NCI-H2081 treated with DMSO at 0.1 percent for 48 hours (cell line): ENCODE measurements at places on chromosomes 1 and 21.
A peak's percentile ranks its signal among the peaks of the same experiment; 100 is the strongest.

- no peak for DNase-seq
Measured at GRCh38 chr21:35257413-35257812, 208.3 kb upstream of the RUNX1 start.

DNA sequence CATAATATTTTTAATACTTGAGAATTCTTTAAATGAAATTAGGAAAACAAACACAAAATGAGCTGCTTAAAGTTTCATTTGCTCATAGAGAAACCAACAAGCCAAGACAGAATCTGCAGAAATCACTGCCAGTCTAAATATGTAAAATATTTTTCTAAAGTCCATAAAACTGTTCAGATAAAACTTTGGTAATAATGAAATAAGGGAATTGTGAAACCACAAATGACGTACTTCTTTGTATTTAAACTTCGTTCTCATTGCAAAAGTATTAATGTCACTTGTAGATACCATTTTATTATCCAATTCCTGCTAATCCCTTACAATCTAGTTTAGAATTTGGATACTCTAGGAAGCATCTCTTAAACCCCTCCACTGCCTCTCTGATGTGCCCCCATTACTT lies 234.5 kb upstream of the NEGR1 start:
- no peak for DNase-seq

DNA sequence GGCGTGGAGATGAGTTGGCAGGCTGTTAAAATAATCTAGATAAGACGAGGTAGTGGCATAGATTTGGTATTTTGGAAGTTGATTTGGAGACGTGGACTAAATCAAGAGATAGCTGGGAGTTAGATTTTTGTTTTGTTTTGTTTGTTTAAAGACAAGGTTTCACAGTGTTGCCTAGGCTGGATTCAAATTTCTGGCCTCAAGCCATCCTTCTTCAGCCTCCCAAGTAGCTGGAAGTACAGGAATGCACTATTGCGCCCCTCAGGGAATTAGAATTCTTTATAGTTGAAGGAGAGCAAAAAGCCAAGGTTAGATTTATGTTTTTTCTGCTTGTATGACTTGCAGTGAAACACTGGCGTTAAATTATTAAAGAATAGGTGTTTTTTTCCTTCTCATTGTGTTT lies 22.3 kb upstream of the SNRPE start:
- no peak for DNase-seq

- no peak for DNase-seq
Measured at GRCh38 chr1:181206979-181207790, 118.7 kb downstream of the IER5 start.

DNA sequence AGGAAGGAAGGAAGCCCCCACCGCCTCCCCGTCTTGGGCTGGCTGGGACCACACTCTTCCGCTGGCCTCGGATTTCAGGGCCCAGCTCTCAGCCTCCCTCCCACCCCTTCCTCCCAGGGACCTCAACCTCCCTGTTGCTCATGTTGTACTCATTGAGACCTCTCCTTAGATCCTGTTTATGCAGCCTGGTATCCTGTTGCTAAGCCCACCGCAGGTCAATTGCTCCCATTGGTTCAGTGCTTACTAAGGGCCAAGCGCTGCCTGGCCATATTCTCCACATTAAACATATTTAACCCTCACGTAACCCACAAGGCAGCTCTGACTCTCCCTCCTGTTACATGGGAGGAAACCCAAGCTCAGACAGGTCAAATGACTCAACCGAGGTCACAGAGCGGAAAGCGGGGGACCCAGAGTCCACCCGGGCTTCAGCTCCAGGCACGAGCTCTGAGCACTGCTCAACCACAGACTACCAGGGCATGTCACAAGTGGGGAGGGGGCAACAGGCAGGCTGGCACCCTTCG lies 23.2 kb upstream of the H6PD start:
- DNase-seq, result no peak

- no peak for DNase-seq
Measured at GRCh38 chr1:66274634-66275033, 259.3 kb upstream of the SGIP1 start.

- DNase-seq, result no peak
Measured at GRCh38 chr1:153396461-153396860, 5.6 kb upstream of the S100A8 start.

- no peak for DNase-seq
Measured at GRCh38 chr1:229047840-229048620, 222.9 kb upstream of the RAB4A start.

- no peak for DNase-seq
Measured at GRCh38 chr1:87134061-87134460, 194.6 kb upstream of the LMO4 start.

- no peak for DNase-seq
Measured at GRCh38 chr1:11748294-11749202, 12.6 kb downstream of the AGTRAP start.

- DNase-seq, result no peak
Measured at GRCh38 chr21:42572906-42573495, 59.3 kb downstream of the SLC37A1 start.

DNA sequence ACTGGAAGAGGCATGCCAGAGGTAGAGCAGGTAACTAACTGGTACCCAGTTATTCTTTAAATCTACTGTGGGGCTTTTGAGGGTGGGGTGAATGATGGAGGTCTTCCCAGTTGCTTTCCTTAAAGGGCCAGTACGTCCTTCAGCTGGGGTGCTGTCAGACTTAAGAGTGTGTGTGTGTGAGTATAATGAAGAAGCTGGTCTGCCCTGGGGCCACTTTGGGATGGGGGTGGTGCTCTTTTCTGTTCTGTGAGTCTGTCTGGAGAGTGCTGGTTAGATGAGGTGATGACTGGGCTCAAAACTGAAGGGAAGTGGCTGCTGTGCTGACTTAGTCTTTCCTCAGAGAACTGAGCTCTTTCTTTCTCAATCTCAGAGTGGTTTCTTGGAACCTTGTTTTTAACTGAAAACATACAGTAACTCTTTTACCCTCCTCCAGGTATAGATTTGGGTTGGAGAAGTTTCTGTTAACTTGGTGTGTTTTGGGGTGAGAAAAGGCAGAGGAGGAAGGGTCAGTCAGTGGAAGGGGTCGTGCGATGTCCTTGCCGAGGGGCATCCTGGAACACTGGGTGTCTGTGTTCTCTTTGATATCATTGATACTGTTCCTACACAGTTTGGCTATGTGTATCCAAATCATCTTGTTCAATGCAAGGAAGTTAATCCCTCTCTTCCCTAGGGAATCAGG lies 746 bp downstream of the MACF1 start:
- no peak for DNase-seq

GRCh38 chr1:226993814-226994585 lies 53.9 kb downstream of the COQ8A start:
- DNase-seq, result no peak

DNA sequence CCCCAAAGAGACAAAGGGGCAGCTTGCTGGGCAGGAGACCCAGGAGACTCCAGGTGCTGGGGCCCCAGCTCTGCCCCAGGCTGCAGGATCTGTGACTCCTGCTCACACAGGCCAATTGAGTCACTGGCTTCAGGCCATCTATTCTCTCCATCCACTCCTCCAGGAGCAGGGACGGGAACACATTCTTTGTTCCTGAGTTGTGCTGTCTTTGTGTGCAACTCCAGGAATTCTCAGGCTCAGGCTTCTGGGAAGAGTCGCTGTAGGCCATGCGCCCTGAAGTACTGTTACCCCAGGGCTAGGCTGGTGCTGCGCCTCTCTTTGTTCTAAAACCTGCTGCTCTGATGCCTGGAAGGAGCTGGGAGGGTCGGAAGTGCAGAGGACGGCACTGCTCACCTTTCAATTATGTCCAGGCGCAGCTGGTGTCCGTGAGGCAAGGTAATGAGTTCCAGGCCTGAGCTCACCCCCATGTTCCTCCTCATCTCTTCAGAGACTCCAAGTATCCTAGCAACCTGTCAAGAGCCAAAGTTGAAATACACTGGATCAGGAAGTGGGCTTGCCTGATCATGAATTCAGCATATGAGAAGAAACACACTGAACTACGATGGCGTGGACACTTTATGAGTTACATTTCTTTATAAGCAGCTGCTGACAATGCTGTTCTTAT lies 105.9 kb downstream of the BCAR3 start:
- no peak for DNase-seq

DNA sequence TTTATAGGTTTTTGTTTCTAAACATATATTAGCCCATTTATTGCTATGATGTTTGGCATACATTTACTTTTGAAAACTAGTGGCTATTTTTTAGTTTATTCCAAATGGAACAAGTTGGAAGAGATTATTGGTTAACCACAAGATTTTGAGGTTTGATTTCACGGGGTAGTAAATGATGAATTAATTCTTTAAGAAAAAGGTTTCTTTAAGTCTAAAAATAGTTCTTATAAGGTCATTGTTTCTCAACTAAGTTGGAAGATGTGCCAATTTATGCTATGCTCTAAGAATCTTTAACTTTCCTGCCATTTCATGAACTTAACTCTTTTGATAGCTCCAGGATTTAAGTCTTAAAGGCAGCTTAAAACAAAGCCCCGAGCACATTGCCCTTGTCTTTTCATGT lies 183.8 kb downstream of the LMO4 start:
- DNase-seq, result no peak

DNA sequence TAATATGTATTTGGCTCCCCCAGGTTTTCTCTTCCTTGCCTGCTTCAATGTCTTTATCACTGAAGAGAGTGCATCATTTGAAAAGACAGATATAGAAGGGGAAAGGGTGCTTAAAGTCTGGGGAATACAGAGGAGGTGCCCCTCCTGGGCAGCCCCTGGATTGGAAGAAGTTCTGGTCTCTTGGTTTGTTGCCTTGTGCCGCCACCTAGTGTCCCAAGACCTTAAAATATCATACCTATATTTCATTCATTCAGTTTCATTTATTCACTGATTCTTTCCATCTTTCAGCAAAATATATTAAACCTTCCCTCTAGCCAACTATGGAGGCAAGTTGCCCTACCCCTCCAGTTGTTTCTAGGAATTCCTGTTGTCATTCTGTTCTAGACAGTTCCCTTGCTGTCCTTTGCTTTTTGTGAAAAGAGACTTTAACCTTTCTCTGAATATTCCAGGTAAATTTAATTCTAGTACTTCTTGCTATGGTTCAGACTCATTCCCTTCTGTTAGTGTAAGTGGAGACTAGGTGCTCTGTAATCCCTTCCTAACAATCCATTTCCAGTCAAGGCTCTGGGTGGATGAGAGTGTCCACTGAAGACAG lies 56.1 kb downstream of the MEF2D start:
- no peak for DNase-seq

DNA sequence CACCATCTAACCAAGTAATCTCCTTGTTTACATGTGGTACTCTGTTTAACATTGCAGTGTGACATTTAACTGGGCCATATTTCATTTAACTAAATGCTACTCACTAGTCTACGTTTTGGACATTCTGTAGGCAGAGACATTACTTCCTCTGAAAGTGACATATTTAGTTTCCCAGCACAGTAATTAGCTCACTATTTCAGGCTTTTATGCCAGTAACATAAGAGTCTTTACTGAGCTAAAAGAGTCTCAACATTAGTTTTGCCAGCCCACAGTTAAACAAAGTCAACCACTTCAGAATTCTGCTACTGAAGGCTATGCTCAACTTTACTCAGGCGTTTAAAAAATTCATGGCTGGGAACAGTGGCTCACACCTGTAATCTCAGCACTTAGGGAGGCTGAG lies 2.6 kb upstream of the TNFRSF9 start:
- DNase-seq, result no peak

GRCh38 chr1:14261395-14261794 lies 337.1 kb upstream of the KAZN start:
- no peak for DNase-seq

DNA sequence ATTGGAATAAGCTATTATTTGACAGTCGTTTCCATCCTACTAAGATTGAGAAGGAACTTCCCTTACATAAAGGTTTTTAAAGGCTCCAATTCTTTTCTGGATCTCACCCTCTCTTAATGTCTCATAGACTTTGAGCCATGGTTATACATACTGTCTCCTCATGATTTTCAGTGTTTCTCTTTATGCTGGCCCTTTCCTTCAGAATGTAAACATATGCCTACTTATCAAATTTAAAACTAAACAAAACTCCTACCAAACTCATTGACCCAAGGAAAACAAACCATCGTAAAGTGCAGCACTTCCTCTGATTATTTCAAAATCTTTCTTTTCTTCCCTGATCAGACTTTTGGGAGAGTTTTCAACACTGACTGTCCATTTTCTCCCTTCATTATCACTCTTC lies 163.4 kb upstream of the DPYD start:
- DNase-seq, result no peak

GRCh38 chr1:177209357-177209756 lies 38.6 kb downstream of the BRINP2 start:
- DNase-seq, result peak; percentile 40

- no peak for DNase-seq
Measured at GRCh38 chr1:93649231-93649630, 32.4 kb downstream of the BCAR3 start.

- no peak for DNase-seq
Measured at GRCh38 chr1:25562101-25562927, 18.9 kb downstream of the LDLRAP1 start.

DNA sequence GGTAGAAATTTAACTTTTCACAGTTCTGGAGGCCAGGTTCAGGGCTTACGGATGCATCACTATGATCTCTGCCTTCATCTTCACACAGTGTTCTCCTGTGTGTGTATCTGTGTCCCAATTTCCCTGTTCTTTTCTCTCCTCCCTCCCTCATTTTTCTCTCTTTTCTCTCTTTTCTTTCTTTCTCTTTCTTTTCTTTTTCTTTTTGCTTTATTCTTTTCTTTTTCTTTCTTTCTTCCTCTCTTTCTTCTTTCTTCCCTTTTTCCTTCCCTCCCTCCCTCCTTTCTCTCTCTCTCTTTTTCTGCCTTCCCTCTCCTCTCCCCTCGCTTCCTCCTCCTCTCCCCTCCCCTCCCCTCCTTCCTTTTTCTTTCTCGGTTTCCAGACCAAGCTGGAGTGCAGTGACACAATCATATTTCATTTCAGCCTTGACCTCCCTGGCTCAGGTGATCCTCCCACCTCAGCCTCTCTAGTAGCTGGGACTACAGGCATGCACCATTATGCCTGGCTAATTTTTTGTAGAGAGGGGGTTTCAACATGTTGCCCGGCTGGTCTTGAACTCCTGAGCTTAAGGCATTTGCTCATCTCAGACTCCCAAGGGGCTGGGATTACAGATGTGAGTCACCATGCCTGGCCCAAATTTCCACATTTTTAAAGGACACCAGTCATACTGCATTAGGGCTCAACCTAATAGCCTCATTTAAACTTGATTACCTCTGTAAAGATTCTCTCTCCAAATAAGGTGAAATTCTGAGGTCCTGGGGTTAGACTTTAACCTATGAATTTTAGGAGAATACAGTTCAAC lies 115.9 kb downstream of the HUNK start:
- DNase-seq, result no peak
